Suppressor macrophage treated with lipopolysaccharide for 1 hour (primary cell): ENCODE measurements at places on chromosomes 7 and 10.

DNA sequence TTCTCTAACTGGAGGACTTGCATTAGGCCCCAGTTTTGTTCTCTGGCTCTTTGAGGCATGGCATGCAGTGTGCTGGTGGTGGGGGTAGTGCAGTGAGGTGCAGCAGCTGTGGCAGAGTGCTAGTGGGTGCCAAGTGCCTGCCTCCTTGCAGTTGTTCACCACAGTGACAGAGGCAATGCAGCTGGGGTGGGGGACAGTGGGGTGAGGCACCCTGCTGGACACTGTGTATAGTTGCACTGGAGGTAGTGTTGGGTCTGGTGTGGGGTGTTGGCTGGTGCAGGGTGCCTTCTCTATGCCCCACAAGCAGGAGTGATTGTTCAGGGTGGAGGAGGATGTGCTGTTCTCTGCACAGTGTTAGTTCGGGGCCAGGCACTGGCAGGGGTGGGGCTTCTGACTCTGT, 21.7 kb upstream of the KEL start:
- no peak for DNase-seq

- DNase-seq, result no peak
Measured at GRCh38 chr7:8373851-8374250, 59.6 kb upstream of the NXPH1 start.

GRCh38 chr10:23314835-23315239, 29.8 kb downstream of the C10orf67 start:
- peak; percentile 91 for DNase-seq

DNA sequence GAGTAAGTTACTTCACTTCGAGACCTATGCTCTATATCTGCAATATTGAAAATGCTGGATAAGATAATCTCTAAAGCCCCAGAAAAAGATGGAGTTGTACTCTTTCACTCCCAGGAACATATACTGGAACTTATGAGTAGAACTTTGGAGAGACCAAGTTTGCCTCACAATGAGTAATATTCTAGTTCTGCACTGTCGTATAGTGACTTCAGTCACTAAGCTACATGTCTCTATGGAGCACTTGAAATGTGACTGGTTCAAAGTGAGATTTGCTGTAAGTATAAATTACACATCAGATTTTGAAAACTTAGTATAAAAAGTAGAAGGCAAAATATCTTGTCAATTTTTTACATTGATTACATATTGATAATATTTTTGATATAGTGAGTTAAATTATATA, 116.4 kb downstream of the PTEN start:
- DNase-seq, result no peak

GRCh38 chr10:77560471-77560870, 77.1 kb downstream of the KCNMA1 start:
- DNase-seq, result no peak

GRCh38 chr7:127151379-127151778, 101.4 kb downstream of the GRM8 start:
- DNase-seq, result no peak

DNA sequence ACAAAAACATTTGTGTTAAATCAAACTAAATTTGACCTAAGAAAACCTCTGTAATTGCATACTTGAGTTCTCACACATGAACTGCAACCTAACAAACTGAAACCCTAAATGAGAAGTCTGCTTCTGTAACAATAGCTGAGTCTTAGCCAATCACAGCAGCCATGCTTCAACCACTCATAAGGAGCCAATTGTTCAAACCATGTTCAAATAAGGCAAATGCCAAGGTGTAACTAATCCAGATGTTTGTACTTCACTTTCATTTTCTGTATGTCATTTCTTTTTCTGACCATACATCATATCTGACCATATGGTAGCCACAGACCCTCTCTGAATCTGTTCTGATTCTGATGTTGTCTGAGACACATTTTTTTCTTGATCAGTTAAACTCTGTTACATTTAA, 47.5 kb upstream of the ANTXRL start:
- no peak for DNase-seq

- DNase-seq, result no peak
Measured at GRCh38 chr10:13893926-13894325, 307.2 kb downstream of the PRPF18 start.

- DNase-seq, result no peak
Measured at GRCh38 chr10:1542941-1543340, 194.4 kb downstream of the ADARB2 start.

- DNase-seq, result peak; percentile 80
Measured at GRCh38 chr10:31101123-31101522, 69.5 kb upstream of the ZNF438 start.

- DNase-seq, result no peak
Measured at GRCh38 chr7:32093415-32094408, 23.5 kb upstream of the PDE1C start.

DNA sequence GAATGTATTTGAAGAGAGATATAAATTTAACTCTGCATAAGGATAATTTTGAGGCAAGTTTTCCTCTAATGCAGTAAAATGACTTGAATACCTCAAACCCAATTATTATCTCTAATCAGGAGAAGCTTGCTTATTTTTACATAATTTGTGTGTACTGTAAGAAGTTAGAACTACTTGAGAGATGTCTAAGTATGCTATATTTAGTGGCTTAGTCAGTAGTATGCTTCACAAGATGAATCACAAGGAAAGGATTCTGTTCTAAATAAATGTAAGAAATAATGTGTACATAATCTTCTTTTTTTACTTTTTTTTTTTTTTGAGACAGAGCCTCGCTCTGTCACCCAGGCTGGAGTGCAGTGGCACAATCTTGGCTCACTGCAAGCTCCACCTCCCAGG, 13.7 kb downstream of the PHTF2 start:
- DNase-seq, result peak; percentile 18

- DNase-seq, result no peak
Measured at GRCh38 chr7:24922099-24922773, 57.7 kb downstream of the OSBPL3 start.

GRCh38 chr7:67821116-67821515, 824.5 kb downstream of the TYW1 start:
- DNase-seq, result no peak

- DNase-seq, result peak; percentile 12
Measured at GRCh38 chr10:107728807-107729206, 564.3 kb upstream of the SORCS1 start.

- no peak for DNase-seq
Measured at GRCh38 chr10:122487174-122487765, 25.9 kb downstream of the HTRA1 start.

- DNase-seq, result no peak
Measured at GRCh38 chr10:96301616-96302015, 2.6 kb upstream of the DNTT start.

GRCh38 chr10:82981137-82981723, 1106.2 kb downstream of the NRG3 start:
- DNase-seq, result no peak

DNA sequence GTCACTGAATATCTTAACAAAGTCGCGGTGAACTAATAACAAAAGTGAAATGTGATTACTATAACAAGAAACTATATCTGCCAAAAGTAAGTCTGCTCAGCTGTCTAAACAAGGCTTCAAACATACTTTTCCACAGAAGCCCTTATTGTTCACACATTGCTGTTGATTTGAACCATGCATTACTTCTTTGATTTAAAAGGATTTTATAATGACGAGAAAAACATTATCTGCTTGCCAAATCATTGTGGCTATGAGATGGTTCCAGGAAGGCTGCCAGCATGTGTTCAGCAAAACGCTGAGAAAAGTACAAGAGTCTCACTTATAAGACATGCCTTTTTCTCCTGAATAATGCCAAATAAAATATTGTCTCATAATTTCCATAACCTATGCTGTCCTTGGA, 24.4 kb downstream of the RNF133 start:
- no peak for DNase-seq

DNA sequence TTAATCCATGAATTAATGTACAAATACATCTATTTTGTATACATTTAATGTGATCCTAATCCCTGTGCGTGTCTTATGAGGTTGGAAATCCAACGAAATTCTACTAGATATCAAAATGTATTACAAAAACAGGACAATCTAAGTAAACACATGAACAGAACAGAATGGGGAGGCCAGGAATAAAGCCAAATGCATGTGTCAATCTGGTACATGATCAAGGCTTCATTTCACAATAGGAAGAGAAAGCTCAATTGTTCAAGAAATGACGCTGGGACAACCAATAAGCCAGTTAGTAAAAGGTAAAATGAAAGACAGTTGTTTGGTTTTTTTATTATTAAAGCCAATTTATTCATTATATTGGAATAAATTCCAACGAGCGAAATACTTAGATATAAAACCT, 83.0 kb downstream of the COL13A1 start:
- DNase-seq, result no peak

- peak; percentile 99 for DNase-seq
Measured at GRCh38 chr7:106346678-106347217, 62.0 kb upstream of the NAMPT start.

- no peak for DNase-seq
Measured at GRCh38 chr10:114180937-114181336, 1.8 kb downstream of the TDRD1 start.

DNA sequence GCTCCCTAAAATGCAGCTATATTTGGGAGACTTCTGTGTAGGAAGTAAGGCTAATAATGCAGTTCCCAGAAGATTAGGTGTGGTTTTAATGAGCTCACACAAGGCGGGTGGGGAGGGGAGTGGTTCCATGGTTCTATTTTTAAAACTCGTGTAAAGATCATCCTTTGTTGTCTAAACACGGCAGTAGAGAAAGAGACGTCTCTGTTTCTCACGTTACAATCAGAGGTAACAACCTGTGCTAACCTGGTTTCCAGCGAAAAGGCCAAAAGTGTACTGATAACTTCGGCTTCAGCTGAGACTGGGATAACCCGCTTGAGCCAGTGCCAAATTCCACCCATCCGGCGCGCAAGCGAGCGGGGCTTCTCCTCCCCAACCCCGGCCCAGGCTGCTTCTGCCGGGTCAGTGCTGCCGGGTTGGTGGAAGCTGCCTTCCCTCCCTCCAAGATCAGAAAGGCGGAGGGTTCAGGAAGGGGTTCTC, 2.5 kb upstream of the MAP3K8 start:
- no peak for DNase-seq

- no peak for DNase-seq
Measured at GRCh38 chr7:97623333-97623732, 108.6 kb upstream of the TAC1 start.

GRCh38 chr7:16309129-16309528, 112.2 kb downstream of the CRPPA start:
- DNase-seq, result no peak

GRCh38 chr7:25900245-25900644, 251.8 kb upstream of the NFE2L3 start:
- DNase-seq, result no peak

GRCh38 chr7:112462236-112462635, 12.0 kb downstream of the IFRD1 start:
- peak; percentile 63 for DNase-seq

GRCh38 chr10:53682885-53683284, 910.3 kb upstream of the MBL2 start:
- no peak for DNase-seq

GRCh38 chr10:123986736-123987135, 95.1 kb upstream of the CPXM2 start:
- no peak for DNase-seq

- DNase-seq, result no peak
Measured at GRCh38 chr7:1045069-1046063, 1.0 kb downstream of the GPR146 start.

DNA sequence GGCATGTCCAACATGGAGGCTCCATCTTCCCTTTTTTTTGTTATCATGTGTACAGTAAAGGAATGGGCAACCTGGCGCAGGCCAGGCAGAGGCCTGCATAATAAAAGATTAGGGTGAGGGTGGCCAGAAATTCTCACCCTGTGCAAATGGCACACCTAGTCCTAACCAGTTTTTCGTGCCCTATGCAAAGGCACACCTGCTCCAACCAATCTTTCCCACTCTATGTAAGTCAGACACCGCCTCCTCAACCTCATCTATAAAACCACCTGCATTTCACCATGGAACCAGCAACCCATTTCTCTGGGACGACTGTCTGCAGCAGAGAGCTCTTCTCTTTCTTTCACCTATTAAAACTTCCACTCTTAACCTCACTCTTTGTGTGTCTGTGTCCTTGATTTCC, 16.1 kb downstream of the TBATA start:
- no peak for DNase-seq

DNA sequence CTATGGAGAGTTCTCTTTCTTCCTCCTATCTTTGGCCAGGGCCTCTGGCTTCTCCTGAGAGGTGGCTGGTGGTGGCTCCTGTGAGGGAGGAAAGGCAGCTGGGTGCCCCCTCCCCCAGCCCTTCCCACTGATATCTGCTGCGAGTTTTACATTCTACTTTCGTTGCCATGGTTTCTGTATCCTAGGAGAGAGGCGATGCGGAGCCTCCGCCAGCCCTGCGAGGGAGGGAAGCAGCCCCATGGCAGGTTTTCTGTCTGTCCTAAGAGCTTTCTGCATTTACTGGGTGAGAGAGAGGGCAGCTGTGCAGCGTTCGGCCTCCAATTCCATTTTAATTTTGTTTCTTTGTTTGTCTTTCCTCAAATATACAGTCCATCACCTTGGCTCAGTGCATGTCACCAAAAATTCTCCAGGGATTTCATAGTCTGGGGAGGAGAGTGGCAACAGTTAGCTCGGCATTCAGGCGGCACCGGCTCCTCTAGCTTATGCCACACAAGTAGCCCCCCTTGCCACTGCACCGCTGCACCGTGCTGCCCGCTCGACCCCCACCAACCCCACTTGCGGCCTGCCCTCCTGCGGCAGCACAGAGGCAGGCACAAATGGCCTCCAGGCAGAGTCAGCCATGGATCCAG, 20.4 kb downstream of the DNAJB12 start:
- DNase-seq, result no peak

DNA sequence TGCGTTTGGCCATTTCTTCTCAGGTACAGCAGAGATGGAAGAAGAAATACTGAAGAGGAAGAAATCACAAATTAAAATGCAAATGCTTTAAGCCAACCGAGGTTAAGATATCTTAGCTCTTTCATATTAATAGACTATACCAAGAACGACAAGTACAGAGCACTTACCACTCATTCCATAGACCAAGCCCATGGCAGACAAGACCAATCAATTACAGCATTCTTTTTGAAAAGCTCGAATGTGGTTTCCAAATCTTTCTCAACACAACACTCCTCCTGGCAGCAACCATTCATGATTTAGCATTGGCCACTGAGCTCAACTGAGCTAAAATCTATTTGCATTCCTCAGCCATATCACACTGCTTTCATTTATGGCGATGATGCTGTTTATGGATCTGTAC, 2.7 kb downstream of the ASAH2 start:
- no peak for DNase-seq

GRCh38 chr10:12587451-12587888, 238.1 kb downstream of the CAMK1D start:
- DNase-seq, result no peak

DNA sequence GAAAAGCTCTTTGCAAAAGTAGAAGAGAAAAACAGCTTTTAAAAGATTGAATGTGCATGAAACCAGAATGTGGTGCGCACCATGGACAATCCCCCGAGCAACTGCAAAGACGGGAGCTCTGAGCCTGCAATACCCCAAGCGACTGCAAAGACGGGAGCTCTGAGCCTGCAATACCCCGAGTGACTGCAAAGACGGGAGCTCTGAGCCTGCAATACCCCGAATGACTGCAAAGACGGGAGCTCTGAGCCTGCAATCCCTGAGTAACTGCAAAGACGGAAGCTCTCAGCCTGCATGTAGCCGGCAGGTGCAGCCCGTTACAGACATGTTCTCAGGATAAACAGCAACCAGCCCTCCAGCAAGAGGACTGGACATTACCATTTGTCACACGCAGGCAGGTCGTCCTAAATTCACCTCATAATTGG, 6.2 kb downstream of the ZNF775 start:
- no peak for DNase-seq

- peak; percentile 22 for DNase-seq
Measured at GRCh38 chr7:2522780-2523433, 3.3 kb downstream of the LFNG start.
